ENCODE measurements at places on chromosomes 7 and 10. TPM values are rescaled to one million over a fixed set of nuclear protein-coding genes. Genes with fewer than 3 reads are reported as not detected.

The COPS6 gene
- 120 TPM for total RNA-seq

The PSD gene
- total RNA-seq, result 3.7 TPM

DNA sequence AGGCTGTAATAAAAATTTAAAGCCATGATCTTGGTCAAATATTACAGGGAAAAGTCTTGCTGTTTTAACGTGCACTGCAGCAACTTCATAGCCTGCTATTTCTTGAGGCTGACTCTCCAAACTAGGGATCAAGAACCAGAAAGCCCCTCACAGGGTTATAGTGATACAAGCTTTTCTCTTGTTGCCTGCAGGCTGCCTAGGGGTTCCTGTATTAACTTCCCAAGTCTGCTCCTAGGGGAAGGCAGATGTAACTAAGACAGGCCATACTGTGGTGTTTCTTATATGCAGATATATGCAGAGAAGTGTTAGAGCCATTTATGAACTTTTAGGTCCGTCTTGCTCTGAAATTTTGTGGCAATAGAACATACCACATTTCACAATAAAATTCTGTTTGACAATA lies 175.7 kb downstream of the FOXP2 start:
- no peak for DNase-seq

- no peak for DNase-seq
Measured at GRCh38 chr7:155807065-155807671, 5.1 kb downstream of the SHH start.

DNA sequence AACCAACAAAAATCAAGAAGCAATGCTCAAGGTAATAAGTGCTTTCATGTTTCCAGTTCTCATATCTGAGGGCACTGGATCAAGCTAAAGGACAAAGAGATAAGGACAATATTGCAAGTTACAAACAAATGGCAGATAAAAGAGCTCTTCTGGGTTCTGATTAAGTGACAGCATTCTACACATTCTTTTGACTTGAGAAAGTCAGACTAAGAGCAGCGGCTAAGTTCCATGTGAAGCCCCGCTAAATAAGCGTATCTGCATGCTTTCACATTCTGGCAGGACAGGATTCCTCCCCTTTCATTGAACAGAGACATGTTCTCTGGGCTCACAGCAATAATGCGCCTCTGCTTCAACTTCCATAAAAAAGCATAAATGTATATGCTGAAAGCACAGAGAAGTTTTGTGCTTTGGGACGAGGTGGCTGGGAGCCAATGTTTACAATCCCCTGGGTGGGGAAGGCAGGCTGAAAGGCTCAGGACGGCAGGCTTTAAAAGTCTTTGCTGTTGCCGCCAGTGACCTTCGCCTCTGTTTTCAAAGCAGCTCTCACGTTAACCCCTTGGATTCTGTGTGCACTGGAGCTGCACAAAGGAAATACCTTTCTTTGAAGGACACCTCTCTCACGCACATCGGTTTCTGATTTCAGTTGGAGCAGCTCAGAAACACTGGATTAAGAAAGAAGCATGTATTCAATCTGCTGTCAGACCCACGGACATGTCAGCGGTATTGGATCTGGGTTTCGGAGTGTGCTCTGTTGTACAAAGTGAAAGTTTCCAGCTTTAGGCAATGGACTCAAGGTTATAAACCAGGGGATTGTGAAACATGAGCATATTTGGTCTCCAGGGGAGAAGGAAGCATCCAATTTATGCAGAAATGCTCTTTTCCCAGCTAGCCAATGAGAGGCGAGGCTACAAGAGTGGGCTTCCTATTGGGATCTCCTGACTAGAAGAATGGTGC lies 105.4 kb upstream of the FAM133B start:
- DNase-seq, result no peak

- no peak for DNase-seq
Measured at GRCh38 chr7:157309988-157310668, 26.7 kb upstream of the DNAJB6 start.

DNA sequence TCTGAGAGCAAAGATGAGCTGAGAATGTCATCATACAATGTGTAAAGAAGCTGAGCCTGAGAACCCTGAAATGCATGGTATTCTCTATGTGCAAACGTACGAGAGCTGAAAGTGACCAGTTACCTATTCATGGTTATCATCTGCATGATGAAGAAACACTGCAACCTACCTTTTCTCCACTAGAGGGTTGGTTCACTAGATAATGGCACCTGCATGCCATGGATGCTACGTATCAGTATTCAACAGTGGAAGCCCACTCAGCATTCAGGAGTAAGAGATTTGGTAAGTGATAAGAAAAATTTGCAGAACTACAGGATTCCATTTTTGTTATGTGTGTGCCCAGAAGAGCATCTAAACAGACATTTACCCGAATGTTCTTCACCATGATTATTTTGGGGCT lies 145.4 kb downstream of the PTPRN2 start:
- no peak for DNase-seq
